ENCODE measurements at places on chromosomes 7 and 10.

DNA sequence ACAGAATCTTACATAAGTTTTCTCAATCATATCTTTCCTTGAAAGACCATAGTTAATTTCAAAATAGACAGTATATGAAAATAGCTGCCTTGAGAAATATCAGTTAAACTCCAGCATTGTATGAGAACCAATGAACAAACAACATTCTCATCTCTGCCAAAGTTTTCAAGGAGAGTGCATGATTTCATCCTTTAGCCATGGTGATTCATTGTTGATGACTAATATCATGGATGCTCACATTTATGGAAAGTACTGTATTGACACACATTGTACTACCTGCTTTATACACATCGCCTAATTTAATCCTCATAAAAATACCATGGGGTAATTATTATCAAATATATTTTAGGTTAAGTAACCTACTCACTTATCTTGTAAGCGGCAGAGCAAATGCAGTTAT, 250.3 kb downstream of the CNTNAP2 start:
- DNase-seq: no peak

- no peak for DNase-seq
Observed at GRCh38 chr7:18474944-18475343, 20.6 kb upstream of the HDAC9 start.

GRCh38 chr7:2080060-2080387, 152.7 kb downstream of the MAD1L1 start:
- DNase-seq: no peak

DNA sequence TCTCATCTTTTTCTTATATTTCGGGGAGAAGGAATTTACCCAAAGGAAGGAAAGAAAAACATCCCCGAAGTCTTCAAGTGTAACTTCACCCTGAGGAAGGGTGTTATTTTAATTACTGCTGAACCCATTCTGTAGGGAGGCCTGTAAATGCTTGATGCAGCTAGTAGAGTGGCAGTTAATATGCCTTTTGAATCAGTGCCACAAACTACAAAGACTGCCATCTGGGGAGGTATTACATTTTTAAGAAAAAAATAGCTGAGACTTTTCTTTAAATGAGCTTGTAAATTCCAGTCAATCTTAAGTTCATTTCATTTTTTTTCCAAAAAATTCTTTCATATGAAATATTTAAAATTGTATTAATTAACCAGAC, 233.1 kb upstream of the FERD3L start:
- DNase-seq: no peak

DNA sequence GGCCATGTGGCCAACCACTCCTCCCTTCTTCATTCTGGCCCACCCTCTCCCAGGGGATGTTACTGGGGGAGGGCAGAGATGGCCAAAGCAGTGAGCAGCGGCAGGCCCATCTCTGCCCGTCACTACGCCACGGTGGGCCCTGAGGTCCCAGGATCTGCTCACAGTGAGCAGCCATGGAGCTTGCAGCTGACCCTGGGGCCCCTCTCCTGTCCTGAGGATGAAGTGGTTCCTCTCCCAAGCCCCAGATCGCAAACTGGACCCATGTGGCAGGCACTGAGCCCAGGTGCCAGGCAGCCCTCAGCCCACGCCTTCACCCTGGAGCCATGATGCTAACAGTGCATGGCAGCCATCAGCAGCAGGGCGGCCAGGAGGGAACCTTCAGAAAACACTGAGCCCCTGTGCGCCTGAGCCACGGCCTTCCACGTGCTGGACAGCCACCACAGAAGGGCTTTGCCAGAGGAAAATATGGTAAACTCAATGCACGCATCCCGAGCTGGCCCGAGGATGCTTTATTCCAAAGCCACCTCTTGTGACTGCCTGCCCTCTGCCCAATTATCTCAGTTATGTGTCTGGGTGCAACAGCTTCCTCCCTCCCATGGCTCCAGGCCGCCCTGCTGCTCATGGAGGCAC, 485.7 kb downstream of the PTPRN2 start:
- DNase-seq: no peak

GRCh38 chr10:1573334-1573969, 163.9 kb downstream of the ADARB2 start:
- no peak for DNase-seq

DNA sequence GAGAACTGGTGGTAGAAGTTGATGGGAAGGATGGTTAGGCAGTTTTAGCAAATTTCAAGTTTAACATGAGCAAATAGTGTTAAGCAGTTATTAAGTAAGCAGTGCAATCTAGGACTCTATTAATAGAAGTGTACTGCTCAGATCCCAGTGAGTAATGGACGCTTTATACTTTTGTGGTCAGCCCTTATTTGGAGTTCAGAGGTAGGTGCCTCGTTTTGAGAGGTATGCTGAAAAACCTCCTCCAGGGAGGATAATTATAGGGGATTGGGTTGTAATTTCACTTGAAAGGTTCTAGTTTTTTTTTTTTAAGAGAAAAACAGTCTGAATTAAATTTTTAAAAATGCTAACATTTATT, 33.5 kb upstream of the CCDC7 start:
- DNase-seq: no peak

GRCh38 chr10:381805-382204, 246.6 kb downstream of the ZMYND11 start:
- no peak for DNase-seq

GRCh38 chr7:80060218-80060806, 74.3 kb upstream of the GNAI1 start:
- peak; percentile 7 for DNase-seq

- DNase-seq: no peak
Observed at GRCh38 chr10:112379635-112380296, 5.8 kb downstream of the ACSL5 start.

DNA sequence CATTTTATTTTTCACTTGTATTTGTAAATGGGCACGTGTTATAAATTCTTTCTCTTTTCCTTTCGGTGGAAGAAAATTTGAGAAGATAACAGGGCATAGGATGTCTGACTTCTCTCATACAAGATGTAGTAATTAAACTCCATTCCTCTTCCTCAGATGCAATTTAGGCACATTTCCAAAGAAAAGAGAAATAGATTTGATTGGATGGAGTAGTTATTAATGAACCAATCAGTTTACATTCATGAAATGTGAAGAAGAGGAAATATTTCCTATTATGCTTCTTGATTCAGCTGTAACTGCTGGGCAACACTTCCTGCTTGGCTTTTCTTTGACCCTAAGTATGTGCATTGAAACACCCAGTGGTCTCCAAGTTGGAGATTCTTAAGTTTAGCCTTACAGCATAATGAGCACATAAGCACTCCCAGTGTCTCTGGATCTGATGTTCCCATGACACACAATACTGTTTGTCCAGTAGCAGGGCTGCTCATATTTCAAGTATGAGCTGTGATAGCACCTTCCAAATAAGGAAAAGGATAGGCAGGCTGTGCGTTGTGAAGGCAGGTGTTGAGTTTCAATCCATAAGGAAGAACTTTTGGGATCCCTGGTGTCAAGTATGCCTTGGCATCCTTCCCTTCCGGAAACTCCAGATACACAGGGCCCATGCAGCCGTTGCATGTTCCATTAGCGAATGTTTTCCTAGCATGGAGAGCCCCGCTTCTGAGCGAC, 33.4 kb upstream of the COBL start:
- peak; percentile 39 for DNase-seq

- no peak for DNase-seq
Observed at GRCh38 chr10:30988831-30989435, 42.7 kb downstream of the ZNF438 start.

- DNase-seq: peak; percentile 81
Observed at GRCh38 chr10:86688398-86688921, 20.1 kb downstream of the LDB3 start.

GRCh38 chr10:17101257-17101909, 28.2 kb downstream of the CUBN start:
- no peak for DNase-seq

DNA sequence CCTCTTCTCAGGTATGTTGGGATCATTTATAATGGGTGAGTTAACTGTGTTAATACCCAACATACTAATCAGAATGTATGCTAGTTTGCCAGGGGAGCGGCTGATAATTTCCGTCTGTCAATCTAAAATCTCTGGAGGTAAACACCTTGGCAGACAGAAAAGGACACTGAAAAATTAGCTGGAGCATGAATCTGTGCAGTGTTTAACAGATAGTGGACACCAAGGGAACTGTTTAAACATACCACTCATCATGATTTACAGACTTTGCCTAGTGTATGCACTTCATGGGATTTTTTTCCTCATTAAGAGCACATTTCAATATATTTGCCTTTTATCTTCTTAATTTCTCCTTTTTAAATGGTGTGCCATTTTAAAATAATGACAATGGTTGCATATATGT, 68.2 kb downstream of the SLC13A1 start:
- no peak for DNase-seq

GRCh38 chr10:86062647-86063145, 303.9 kb downstream of the GRID1 start:
- no peak for DNase-seq

DNA sequence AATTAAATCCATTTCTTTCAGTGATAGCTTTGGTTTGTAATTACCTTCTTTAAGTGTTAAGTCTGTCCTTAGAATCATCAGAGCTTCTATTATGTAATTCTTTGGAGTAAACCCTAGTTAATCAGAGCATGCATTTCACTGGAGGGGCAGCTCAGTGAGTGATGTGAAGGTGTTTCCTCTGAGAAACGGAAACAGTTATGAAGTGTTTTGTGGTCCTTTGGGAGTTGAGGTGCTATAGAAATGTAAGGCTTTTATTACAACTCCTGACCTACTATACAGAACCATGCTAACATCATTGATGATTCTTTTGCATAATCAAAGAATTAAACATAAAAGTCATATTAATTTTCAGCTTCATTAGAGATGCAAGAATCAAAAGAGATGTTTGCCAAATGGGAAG, 141.5 kb downstream of the EXOC4 start:
- no peak for DNase-seq

- no peak for DNase-seq
Observed at GRCh38 chr7:727806-728460, 852 bp upstream of the PRKAR1B start.

- DNase-seq: no peak
Observed at GRCh38 chr10:87775766-87776165, 42.3 kb downstream of the ATAD1 start.

- peak; percentile 17 for DNase-seq
Observed at GRCh38 chr10:88318803-88319202, 264.3 kb downstream of the RNLS start.

DNA sequence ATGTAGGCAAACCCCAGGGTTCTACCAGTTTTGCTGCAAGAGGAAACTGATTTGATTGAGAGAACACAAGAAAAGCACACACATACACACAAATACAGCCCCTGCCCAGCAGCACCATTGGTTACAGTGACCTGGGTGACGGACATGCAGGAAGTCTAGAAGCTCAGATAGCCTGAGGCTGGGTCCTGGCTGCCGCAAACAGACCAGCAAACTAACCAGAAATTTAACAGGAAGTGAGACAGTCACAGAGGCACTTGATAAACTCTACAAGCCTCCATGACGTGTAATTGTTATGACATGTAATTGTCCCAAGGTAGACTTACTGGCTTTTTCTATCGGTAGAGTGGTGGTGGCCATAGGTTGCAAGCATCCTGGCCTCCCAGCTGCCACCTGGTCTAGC, 58.9 kb downstream of the PRKAR2B start:
- no peak for DNase-seq

GRCh38 chr10:79084012-79084971, 15.5 kb downstream of the ZMIZ1 start:
- peak; percentile 16 for DNase-seq

DNA sequence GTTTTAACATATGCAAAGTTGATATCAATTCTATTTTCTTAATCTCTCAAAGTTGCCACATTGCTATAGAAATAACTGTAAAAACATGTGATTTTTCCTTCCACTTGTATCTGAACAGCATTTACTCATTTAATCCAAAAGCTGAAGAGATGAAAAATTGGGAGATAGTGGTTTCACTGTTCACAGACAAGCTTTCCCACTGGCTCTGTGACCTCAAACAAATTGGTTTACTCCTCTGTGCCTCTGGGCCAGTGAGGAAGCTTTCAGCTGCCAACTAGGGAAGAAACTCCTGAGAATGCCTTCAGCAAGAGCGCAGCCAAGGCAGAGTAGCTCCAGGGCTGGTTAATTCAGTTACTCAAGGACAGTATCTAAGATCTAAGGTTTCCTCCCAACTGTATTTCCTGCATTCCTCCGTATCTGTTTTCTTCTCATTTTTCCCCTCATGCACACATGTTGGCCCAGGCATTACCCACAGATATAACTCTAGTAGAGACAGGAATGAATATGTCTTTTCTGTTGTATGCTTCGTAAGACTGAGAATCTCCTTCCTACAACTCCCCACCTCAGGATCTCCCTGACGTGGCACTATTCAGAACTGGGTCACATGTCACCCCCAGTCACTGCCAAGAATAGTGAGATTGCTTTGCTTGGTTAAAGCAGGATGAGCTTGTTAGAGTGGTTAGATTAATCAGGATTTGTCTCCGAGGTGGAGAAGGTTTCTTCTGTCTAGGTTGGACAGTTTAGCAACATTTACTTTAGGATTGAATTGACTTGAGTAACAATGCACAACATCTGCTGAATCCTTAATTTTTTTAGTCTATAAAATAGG, 315.7 kb downstream of the NRG3 start:
- no peak for DNase-seq

DNA sequence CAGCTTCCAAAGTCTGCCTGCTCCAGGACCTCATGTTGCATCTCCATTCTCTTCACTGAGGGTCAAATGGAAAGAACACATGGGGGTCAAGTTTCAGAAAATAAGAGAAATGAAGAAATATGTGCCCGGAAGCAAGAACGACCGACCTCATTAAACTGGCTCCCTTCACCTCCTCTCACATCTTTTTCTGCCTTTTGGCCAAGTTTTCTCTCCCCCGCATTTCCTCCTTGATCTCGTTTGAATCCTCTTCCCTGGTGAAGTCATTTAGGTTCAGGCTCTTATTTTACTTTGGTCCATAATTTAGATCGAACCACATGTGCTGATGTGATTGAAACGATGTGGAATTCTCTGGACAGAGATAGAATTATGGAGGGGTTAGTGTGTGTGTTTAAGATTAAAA, 44.2 kb downstream of the EGFR start:
- no peak for DNase-seq

DNA sequence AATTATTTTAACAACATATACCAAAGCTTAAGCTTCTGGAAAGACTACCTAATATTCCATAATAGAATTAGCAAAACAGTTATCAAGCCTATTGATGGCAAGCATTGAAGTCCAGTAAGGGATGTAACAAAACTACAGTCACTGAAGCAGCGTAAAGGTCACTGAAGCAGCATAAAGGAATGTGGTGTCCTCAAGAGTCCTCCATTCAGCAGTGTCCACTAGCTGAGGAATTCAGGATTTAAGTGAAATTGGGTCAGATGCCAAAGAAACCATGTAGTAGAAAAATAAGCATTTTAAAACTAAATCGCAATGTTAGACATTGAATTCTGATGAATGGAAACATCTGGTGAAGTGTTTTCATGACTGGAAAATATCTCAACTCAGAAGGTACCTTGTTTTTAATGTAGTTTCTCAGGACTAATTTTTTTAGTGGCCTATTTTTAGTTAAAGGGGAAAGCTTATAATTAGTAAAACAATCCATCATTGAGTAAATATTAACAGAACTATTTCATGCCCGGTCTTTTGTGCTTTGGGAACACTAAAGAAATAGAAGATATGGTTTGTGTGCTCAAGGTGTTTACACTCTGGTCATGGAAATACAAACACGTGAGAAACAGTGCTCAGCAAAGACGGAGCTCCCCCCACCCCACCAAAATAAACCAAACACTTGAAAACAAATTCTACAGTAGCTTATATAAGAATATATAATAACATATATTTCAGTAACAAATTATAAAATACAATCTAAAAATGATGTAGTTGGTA, 121.4 kb downstream of the CDK14 start:
- DNase-seq: no peak

- no peak for DNase-seq
Observed at GRCh38 chr10:33709008-33709753, 374.7 kb upstream of the NRP1 start.

All from HEK293T (cell line).